CD8-positive, alpha-beta memory T cell (primary cell): ENCODE measurements at places on chromosomes 7 and 10. TPM values are rescaled to one million over a fixed set of nuclear protein-coding genes. Genes with fewer than 3 reads are reported as not detected.

Gene ZNF117
- total RNA-seq: 3.8 TPM

Gene ACTL6B
- not detected for total RNA-seq

Gene HOGA1
- not detected for total RNA-seq

Gene C10orf95
- 0.62 TPM for total RNA-seq

Gene AKR1C2
- total RNA-seq: not detected

Gene KNDC1
- total RNA-seq: not detected

Gene CALHM3
- total RNA-seq: not detected

Gene JCAD
- 0.02 TPM for total RNA-seq

Gene ADAMTS14
- total RNA-seq: not detected

Gene EEPD1
- 0.84 TPM for total RNA-seq

Gene FAM3C
- total RNA-seq: 51.2 TPM

Gene TAS2R41
- total RNA-seq: not detected

Gene SLC26A3
- total RNA-seq: not detected

Gene UCMA
- total RNA-seq: not detected

Gene PCLO
- total RNA-seq: not detected

Gene PTPN20
- 1.3 TPM for total RNA-seq
